ENCODE measurements at places on chromosomes 7 and 10.

GRCh38 chr7:27181795-27182275 is 3.2 kb downstream of the HOXA11 start:
- no peak for DNase-seq

- no peak for DNase-seq
These were observed 385.2 kb upstream of the KLF6 start for GRCh38 chr10:4170181-4170580.

DNA sequence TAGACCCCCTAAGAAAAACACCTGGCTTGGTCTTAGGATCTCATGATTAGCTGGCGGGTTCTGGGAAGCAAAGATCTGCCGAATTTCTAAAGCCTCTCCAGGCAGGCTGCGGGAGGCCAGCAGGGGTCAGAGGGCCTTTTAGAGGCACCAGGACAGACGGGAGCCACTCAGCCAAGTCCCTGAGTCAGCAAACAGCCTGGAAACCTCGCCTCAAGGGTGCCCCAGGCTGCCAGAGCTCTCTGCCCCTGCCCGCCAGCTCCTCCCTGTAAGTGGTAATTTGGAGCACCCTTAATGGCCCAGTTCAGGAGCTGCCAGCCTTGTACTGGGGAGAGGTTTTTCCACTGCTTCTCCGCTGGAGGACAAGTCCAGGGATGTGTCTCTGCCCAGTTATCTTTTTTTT is 88.7 kb downstream of the HIP1 start:
- no peak for DNase-seq

DNA sequence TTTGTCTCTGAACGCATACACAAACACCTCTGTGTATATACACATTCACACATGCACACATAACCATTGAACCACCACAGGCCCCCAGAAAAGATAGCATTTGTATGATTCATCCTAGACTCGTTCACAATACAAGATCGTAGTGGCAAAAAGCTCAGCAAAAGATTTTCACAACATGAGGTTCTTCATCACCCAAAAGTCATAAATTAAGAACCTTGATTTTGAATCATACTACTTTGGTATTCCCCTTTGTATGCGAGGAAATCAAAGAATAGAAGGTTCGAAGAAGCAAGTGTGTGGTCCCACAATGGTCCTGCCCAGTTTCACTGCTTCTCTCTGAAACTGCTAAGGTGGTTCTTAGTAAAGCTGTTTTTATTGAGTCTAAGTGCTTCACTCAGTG is 200.7 kb downstream of the CELF2 start:
- no peak for DNase-seq

DNA sequence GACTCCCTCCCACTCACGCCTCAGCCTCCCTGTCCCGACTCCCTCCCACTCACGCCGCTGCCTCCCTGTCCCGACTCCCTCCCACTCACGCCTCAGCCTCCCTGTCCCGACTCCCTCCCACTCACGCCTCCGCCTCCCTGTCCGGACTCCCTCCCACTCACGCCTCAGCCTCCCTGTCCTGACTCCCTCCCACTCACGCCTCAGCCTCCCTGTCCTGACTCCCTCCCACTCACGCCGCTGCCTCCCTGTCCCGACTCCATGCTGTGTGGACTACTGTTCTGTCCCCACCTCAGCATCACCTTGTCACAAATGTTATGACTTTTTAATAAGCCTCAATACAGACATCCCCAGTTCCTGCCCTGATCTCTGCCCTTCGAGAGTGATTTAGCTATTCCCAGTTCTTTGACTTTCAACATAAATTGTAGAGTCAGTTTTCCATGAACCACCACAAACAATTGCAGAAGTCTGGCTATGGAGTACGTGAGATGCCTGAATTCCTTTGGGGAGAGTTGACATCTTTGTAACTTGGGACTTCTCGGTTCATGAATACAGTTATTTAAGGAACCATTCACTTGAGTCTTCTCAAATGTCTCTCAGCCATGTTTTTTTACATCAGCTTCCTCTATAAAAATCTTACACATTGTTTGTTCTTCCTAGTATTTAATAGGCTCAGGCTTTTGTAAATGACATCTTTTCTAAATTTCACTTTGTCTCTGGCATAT is 71.9 kb downstream of the FOXL3 start:
- DNase-seq = no peak

GRCh38 chr7:16879181-16879580 is 2.6 kb downstream of the AGR3 start:
- no peak for DNase-seq

DNA sequence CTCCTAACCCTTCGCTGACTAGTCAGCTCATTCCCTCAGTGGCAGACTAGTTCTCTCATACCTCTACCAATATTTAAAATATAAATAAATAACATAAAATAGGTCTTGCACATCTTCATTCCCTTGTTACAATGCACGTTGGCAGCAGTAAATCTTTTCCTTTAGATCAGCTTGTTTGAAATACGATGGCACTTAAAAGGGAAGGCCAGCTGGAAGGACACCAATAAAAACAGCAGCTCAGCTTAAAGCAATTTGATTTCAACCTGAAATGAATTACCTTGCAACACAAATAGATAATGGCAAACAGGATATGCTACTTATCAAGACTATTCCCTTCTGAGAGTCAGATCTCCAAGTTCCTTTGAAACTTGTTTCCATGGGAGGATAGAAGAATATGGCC is 321.8 kb downstream of the GFRA1 start:
- no peak for DNase-seq

- DNase-seq = no peak
These were observed 281.7 kb downstream of the FRMD4A start for GRCh38 chr10:14048930-14049613.

GRCh38 chr10:13957856-13958255 is 371.1 kb downstream of the PRPF18 start:
- no peak for DNase-seq

DNA sequence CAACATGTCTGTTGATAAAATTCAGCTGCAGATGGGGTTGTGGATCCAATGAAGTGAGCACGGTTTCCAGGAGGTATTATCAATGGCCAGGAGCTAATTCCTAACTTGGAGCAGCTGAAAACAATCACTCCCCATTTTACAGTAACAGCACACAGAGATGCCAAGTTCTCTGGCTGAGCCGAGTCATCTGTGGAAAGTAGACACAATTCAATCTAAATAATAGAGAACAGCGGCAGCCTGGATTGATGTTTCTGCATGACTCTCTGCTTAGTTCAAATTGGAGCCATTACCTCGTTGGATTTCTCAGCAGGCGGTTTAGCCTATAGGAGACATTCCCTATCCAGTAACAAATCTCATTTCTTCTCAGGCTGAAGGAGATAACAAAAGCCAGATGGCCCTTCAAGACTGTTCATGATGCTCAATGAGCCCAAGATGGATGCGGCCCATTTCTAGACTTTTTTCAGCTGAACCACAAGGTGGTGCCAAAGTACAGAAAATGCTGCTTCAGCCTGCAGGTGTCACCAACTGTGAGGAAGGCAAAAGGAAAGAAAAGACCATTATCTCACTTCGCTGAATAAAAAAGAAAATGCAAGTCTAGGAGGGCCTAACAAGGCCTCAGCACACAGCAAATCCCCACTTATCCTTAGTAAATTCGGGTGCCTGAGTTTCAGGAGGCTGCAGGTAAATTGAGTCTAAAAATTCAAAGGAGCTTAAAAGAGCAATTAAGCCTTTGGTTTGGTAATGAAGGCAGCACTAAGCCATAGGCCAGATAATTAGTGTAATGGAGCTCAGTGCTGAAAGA is 83.7 kb downstream of the SLC16A9 start:
- DNase-seq = peak; percentile 65

GRCh38 chr7:2276107-2276506 is 34.1 kb downstream of the NUDT1 start:
- no peak for DNase-seq

DNA sequence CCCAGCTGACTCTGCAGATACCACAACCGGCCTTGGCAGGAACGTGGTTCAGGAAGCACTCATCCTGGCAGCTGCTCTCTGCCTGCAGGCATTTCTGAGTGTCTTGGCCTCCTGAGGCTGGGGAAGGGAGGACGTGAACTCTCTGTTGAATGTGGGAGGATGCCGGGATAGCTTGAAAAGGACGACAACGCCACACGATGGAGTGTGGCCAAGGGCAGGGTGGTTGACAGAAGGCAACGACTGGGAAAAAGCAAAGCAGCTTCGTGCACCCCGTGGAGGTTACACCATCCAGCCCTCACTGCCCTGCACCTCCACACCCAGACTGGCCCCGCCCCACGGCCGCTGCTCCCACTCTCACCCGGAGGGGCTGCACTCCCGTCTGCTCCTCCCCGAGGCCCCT is 466.1 kb upstream of the FOXK1 start:
- no peak for DNase-seq

- DNase-seq = no peak
These were observed 8.3 kb upstream of the TACR2 start for GRCh38 chr10:69425041-69425440.

GRCh38 chr10:6267941-6268340 is 65.2 kb downstream of the PFKFB3 start:
- DNase-seq = no peak

DNA sequence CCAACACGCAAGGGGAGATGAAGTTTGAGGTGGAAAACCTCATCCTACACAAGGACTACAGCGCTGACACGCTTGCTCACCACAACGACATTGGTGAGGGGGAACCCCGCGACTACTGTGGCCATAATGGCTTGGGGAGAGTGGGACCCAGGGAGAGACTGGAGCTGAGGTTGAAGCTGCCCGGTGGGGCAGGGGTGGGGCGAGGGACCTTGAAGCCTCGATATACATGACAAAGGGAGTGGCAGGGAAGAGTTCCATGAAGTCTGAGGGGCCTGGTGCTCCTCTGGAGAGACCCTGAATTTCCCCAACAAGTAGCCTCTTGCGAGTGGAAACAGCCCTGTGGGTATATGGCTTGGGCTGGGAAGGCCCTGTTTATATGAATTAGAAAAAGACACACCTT is 3.1 kb downstream of the PLAU start:
- DNase-seq = no peak

GRCh38 chr10:97548828-97549455 is 23.6 kb upstream of the ANKRD2 start:
- DNase-seq = no peak

- DNase-seq = no peak
These were observed 54.7 kb upstream of the GTF2IRD1 start for GRCh38 chr7:74399006-74399405.

GRCh38 chr7:121235201-121235600 is 93.6 kb upstream of the WNT16 start:
- DNase-seq = no peak

DNA sequence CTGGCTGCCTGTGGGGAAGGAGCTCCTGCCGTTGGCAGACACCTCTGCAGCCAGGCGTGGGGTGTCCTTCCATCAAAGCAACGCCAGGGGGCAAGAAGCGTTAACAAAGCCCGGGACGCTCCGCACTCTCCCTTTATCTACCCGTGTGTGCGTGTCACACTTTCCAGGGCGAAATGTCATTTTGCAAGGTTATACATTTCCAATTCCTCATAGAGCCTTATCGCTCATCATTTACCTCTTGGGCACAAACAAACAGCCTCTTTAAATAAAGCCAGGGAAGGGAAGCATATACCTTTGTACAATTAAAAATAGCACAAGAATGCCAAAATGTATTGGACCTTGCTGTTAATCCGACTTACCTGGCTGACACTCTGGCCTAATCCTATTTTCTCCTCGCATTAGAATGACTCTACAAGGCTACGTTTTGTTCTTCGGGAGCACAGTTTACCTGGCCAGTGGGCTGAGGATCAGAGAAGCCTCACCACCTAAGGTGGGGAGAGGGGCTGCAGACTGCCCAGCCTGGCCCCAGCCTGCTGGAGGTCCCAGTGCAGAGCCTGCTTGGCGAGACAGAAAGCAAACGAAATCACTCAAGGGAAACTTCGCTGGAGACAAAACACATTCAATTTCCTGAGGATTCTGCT is 77.6 kb upstream of the EN2 start:
- DNase-seq = peak; percentile 82

DNA sequence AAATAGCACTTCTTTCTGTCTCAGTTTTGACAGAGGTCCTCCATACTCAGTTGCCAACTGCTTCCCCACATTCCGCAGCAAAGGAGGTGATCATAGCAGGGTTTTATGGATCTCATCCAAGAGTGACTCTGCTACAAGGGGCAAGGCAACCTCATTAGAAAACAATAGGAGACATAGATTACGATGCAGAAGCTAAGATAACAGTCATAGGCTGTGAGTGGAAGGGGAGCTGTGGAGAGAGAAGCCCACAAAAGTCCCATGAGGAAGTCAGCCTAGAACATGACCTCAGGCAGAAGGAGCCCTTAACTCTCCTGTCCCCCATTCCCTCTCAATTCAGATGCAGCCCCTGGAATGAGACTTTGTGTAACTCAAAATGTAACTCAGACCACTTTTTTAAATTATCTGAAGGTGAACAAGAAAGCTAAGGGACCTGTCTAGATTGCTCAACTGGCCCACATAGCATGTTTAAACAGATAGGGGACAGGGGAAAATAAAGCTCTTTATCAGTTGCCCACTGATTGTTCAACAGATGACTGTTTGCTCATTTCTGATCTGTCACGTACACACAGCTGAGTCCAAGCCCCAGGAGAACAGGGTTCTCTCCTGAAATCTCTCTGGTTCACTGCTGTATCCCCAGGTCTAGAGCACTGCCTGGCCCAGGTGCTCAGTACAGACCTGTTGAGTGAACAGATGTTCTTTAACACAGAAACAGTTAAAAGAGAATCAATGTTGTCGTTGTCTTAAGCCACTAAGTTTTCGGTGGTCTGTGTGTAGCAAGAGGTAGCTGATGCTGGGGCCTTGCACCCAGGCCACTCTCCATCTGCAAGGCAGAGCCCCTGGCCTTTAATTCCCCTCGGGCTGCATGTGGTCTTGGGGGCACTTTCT is 1.5 kb upstream of the NCOA4 start:
- peak; percentile 54 for DNase-seq

DNA sequence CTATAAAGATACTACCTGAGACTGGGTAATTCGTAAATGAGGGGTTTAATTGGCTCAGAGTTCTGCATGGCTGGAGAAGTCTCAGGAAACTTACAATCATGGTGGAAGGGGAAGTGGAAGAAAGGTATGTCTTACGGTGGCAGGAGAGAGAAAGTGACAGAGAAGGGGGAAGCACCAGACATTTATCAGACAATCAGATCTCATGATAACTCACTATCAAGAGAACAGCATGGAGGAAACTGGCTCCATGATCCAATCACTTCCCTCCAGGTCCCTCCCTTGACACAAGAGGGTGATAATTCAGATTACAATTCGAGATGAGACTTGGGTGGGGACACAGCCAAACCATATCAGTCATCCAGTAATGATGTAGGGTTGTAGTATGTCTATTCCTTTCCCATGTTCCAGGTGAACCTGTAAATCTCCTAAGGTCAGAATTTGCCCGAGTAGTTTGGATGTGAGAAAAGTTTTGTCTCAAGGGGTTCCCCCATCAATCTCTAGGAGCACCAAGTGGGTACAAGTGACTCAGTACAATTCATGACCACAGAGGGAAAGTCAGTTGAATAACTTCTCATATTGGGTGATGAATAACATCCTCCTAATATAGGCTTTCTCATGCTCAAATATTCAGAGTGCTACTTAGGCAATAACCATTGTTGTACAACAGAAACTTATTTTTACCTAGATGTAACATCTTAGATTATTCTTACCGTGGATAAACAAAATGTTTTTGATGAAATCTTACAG is 39.7 kb upstream of the MTPN start:
- peak; percentile 5 for DNase-seq

GRCh38 chr7:45890902-45891461 is 2.7 kb downstream of the IGFBP1 start:
- peak; percentile 43 for DNase-seq

GRCh38 chr7:137094-137891 is 55.1 kb upstream of the FAM20C start:
- DNase-seq = peak; percentile 79

All from suppressor macrophage treated with lipopolysaccharide for 1 hour (primary cell).